ENCODE measurements at places on chromosomes 16 and 17.

GRCh38 chr16:11614587-11615175, 28.0 kb upstream of the LITAF start:
- DNase-seq: no peak

DNA sequence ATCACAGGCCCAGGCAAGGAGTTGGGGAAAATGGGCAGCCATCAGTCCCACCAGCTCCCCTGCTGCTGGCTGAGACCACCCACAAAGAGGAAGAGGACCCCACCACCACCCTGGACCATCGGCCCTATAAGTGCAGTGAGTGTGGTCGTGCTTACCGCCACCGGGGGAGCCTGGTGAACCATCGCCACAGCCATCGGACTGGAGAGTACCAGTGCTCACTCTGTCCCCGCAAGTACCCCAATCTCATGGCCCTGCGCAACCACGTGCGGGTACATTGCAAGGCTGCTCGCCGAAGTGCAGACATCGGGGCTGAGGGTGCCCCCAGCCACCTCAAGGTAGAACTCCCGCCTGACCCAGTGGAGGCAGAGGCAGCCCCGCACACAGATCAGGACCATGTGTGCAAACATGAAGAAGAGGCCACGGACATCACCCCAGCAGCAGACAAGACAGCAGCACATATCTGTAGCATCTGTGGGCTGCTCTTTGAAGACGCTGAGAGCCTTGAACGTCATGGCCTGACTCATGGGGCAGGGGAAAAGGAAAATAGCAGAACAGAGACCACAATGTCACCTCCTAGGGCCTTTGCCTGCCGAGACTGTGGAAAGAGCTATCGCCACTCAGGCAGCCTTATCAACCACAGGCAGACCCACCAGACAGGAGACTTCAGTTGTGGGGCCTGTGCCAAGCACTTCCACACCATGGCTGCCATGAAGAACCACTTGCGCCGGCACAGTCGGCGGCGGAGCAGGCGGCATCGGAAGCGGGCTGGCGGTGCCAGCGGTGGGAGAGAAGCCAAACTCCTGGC, 3.6 kb downstream of the ZNF646 start:
- no peak for DNase-seq

- no peak for DNase-seq
Measured at GRCh38 chr17:49898366-49899190, 50.7 kb upstream of the TAC4 start.

DNA sequence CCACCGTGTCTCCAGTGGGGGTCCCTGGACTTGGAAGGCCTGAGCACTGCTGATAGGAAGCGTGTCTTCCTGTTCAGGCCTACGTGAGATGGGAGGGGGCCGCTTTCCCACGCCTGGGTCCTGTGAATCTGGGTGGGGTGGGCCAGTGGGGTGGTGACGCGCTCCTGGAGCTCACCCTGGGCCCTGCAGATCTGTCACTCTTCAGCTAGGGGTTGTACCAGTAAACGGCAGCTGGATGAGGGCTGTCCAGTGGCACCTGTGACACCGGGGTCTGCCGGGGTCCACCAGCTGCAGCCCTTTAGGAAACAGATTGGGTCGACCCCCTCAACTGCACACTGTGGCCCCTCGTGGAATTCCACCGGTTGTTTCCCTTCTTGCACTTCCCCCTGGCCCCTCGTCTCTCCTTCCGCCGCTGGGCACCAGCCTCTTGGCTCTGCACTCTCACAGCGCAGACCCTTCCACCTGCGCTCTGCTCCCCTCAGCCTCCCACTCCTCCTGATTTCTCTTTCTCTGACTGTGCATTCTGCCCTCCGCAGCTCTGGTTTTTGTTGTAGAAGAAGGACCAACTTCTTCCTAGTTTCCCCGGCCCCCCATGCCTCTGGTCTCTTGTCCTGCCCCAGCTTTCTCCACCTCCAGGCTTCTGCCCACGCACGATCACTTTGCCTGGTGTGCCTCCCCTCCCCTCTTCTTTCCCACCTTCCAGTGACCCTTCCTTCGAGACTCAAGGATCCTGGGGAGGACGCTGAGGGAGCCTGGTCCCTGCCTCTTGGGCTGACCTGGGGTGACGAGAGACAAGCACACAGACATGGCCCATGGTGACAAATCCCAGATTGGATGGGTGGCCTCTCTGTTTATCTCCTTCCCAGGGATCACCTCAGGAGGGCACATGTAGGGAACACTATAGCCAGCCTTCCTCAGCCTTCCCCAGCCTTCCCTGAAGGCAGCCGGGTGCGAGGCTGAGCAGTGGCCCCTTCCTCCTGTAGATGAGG, 4.8 kb downstream of the MRC2 start:
- no peak for DNase-seq

GRCh38 chr17:8153525-8153956, 1.3 kb upstream of the PER1 start:
- peak; percentile 46 for DNase-seq

DNA sequence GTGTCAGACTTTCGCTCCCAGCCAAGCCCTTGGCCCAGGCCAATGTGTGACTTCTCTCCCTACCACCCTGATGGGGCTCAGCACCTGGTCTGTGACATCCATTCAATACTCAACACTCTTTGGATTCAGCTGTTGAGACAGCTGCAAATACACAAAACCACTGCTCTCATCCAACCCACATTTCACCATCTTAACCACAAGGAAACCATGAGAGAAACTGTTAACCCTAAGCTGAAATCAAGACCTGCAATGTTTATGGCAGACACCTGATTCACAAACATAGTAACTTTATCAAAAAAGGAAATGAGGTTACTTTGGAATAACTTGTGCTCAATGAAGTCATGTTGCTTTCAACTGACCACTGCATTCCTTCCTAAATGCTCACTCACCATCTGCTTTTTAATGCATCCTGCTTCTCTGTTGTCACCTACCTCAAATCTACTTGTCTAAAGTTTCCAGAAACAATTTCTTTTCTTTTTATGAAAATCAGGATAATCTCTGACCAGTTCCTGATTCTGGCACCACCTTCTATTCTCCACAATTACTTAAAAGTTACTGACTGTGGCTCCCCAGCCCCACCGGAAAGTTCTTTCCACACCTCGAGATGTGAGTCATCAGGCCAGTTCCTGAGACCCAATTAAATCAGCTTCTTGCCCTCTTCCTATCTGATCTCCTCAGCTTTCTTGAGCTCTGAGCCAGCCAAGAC, 88.2 kb downstream of the NOG start:
- peak; percentile 5 for DNase-seq

DNA sequence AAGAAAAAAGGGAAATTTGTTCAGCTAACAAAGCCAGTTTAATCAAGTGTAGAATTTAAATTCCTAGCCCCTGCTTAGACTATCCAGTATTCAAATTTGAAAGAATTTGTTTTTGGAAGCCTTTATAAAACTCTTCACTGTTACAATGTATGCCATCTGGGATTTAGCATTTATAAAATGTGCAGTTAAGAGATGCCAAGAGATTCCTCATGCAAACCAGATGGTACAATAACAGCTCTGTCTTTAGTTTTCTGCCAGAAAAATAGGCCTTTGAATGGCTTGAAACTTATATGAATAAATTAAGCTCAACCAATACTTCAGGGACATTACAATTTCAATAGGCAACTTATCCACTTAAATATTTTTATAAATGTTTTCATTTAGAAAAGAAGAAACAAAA, 6.8 kb upstream of the ANKS4B start:
- DNase-seq: no peak

GRCh38 chr16:29312835-29313558, 93.5 kb downstream of the NPIPB11 start:
- DNase-seq: no peak

- DNase-seq: no peak
Measured at GRCh38 chr16:26493751-26494150, 573.0 kb upstream of the C16orf82 start.

DNA sequence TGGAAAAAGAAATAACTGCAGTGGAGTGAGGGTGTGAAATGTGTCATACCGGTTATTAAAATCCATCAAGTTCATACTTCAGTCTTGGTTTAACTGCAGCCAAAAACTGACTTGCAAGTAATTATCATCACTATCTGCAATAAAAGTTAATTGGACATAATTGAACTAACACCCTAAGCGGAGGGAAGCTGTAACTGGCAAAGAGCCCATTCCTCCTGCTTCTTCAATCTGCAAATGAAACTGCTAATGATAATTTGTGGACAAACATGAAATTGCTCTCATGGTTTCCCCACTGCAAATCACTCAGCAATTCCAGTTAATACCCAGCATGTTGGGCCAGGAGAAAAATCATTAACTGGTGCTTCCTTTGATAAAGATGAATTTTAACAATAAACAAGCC, 46.5 kb downstream of the FAM222B start:
- DNase-seq: no peak

- DNase-seq: peak; percentile 16
Measured at GRCh38 chr17:57548421-57549410, 196.4 kb downstream of the CCDC182 start.

DNA sequence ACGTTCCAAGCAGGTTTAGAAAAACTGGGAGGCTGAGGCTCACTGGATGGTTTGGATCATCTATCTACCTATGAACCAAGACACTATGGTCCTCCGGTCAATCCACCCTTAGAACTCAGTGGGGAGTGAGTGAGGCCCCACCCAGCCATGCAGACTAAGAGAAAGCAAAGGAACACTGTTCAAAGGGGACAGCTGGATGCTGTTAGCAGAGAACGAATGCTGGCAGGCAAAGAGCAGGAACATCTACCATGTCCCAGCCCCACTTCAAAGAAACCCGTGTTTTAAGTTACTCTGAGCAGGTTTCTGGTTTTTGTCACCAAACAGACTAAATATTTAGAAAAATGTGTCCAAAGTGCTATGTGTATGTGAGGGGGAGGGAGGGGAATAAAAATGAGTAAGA, 183.4 kb upstream of the XYLT1 start:
- no peak for DNase-seq

- DNase-seq: no peak
Measured at GRCh38 chr16:56331915-56332314, 93.4 kb downstream of the AMFR start.

- no peak for DNase-seq
Measured at GRCh38 chr16:48438414-48438813, 53.2 kb upstream of the SIAH1 start.

GRCh38 chr17:82493226-82493781, 26.2 kb upstream of the FOXK2 start:
- no peak for DNase-seq

DNA sequence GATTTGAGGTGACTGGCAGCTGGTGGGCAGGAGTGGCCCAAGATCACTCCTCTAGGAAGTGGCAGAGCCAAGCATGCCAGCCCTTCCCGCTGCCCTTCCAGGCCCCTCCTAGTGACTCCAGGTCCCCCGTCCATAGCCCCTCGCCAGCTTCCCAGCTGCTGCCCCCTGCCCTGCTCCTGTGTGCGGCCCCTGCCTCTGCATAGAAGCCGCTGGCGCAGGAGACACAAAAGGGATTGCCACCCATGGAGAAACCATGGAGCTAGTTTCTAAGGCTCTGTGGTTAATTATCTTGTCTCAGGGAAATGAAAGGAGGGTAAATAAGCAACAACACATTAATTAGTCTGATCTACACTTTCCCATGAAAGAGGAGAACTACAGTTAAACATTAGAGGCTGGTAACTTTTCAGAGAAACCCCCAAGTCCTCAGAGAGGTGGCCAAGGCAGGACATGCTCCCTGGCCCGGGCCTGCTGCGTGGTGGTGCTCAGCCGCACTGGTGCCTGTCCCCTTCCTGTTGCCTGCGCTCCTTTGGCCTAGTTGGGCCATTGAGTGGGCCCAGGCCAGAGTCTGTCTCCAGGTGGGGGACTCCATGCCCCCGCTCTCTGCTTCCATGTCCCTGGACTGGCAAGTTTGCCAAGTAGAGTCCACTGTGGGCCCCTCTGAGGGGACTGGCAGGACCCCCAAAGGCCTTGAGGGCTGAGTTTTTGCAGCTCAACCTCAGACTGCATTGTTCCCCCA, 65.2 kb downstream of the PRMT7 start:
- no peak for DNase-seq

DNA sequence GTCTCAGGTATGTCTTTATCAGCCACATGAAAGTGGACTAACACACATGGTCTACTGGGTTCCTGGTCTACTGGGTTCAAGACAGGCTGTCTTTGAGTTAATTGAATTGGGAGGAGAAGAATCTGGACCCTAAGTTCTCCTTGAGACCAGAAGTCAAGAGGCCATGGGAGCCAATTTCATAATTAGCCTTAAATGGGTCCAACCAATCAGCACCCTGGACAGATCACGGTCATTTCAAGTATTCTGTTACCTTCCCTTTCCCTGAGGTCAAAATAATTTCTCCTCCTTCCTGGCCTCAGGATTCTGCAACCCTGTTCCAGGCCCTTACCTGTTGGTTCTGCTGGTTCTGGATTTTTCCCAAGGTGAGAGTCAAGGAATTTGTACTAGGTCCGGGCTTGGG, 23.8 kb downstream of the OSBPL7 start:
- DNase-seq: peak; percentile 36

GRCh38 chr16:55376045-55376444, 52.0 kb downstream of the IRX6 start:
- no peak for DNase-seq

GRCh38 chr17:10192972-10193371, 5.4 kb downstream of the GAS7 start:
- DNase-seq: no peak

GRCh38 chr17:68349157-68349556, 57.9 kb downstream of the ARSG start:
- no peak for DNase-seq

GRCh38 chr17:31527606-31528005, 136.1 kb downstream of the RAB11FIP4 start:
- no peak for DNase-seq

DNA sequence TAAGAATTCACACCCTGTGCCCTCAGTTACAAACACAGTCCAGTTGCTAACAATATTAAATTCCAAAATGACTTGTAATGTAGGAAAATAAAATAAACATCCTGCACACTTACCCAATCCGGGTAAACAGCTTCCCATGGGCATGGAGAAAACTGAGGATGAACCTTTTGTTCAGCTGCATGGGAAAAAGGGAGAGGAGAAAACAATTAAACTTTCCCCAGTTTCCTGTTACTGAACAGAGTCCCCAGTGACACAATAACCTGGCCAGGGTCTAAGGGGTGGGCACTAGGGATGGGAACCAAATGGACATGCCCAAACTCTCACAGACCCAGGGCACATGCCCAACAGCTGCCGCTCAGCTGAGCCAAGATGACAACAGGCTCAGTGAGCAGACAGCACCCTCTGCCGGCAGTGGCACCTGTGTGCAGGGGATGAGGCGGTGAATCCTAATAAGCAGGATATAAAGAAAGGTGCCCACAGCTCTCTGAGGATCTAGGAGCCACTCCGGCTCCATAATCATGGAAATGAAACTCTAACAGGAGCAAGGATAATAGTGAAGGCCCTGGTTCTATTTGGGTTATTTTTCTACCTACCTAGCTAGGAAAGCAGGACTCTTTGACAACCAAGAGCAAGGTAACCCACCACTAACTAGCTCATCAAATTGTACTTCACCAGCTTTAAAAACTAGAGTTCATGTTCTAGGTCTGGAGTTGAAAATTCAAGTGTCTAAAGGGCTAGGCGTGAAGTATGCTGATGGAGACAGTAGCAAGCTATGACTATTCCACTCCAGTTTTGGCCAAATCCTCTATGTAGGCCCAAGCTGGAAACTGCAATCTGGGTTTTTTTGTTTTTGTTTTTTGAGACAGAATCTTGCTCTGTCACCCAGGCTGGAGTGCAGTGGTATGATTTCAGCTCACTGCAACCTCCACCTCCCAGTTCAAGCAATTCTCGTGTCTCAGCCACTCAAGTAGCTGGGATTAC, 58.8 kb downstream of the SMG6 start:
- peak; percentile 66 for DNase-seq
